ENCODE measurements at places on chromosomes 7 and 10. TPM values are rescaled to one million over a fixed set of nuclear protein-coding genes. Genes with fewer than 3 reads are reported as not detected.

GRCh38 chr7:132307465-132307864 is 268.8 kb downstream of the PLXNA4 start:
- ATAC-seq, result no peak

GRCh38 chr10:109386921-109387320 is 536.4 kb downstream of the XPNPEP1 start:
- ATAC-seq, result no peak

Gene COL13A1
- not detected for total RNA-seq

Gene UBE3C
- 58.8 TPM for total RNA-seq

Gene RARRES2
- total RNA-seq, result not detected

DNA sequence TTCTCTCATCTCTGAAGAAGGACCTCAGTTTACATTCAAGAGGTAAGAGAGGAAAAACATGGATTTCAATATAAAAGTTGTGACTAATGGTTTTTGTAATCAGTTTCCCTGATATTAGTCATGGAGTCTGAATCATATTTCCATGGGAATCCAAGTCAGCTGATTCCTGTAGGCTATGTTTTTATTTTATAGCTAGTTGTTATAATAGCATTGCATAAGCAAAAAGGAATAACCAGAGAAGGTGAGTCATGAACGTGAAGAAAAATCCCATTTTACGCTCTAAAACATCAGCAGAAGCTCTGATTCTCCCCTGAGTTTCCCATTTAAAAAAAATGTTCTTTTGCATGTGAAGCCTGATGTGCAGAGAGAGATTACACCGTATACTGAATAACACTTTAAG is 299.3 kb downstream of the SFMBT2 start:
- ATAC-seq, result no peak

DNA sequence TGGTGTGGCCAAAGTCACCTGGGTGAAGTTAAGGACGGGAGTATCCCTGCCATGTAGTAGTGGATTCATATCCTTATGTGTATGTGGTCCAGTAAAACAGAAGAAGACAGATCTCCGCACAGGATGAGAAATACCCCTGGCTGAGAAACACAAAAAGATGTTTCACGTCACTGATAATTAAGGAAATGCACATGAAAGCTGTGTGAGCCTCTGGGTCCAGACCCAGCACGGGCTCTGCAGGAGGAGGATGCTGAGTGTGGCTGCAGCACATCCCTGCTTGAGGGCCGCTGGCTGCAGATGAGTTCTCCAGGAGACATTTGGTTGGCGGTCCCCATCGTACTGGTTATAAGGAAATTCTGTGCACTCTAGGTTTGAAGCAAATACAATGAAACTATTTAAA is 8.2 kb upstream of the SUN1 start:
- no peak for ATAC-seq

DNA sequence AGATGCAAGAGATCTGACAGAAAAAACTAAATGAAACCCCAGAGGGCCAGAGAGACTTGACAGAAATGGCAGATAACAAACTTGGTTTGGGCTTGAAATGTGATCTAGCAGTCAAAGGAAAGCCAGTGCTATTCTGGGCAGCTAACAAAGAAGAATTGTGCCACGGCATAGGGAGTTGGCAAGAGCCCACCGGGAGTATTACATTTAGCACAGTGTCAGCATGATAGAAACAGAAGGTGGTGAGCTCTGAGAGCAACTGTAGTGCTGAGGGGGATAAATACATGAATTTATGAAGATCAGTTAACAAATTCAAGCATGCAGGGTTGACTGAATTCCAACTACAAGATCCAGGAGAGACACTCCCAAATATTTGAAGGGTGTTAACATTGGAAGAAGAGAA is 91.1 kb downstream of the AHCYL2 start:
- ATAC-seq, result no peak
